GM03348 (cell line): ENCODE measurements at places on chromosomes 2 and 18.

- DNase-seq, result peak; percentile 52
Measured at GRCh38 chr2:20634507-20635112, 16.3 kb downstream of the HS1BP3 start.

DNA sequence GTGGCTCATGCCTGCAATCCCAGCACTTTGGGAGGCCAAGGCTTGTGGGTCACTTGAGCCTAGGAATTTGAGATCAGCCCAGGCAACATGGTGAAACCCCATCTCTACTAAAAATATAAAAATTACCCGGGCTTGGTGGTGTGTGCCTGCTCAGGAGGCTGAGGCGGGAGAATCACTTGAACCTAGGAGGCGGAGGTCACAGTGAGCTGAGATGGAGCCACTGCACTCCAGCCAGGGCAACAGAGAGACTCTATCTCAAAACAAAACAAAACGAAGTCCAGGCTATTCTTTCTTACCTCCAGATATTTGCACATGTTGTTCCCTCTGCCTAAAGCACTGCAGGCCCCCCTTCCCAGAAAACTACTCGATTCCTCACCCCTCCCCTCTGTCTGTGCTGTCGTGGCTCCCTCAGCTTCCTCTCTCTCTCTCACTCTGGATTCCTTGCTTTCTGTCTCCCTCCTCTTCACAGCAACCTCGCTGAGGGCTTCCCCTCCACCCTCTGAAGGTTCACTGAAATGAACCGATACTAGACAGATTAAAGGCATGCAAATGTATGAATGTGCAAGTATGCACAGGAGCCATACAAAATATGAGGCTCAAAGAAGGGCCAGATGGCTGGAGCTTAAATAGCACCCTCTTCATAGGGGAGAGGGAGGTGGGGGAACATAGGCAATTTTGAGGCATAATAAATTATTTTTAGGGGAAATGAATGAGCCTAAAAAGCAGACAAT is 18.5 kb downstream of the TMEM177 start:
- DNase-seq, result no peak

- no peak for DNase-seq
Measured at GRCh38 chr2:16279641-16280040, 339.3 kb downstream of the MYCN start.

DNA sequence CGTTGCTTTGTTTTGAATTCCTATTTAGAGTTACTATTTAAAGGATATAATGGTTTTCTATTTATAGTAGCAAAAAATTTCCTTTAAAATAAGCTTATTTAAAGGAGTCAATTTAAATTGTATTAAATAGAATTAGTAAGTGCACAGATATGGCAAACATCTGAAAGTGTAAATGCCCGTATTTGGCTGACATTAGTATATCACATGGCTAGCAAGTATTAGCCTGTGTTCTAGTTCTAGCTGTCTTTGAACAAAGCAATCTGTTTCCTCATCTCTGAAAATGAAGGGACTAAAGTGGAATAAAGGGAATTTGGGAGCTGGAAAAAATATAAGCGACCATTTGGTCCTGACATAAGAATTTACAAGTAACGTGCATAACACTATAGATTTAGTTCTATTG is 32.2 kb downstream of the PELI1 start:
- DNase-seq, result no peak

- DNase-seq, result peak; percentile 20
Measured at GRCh38 chr2:138244501-138244925, 257.1 kb upstream of the SPOPL start.

DNA sequence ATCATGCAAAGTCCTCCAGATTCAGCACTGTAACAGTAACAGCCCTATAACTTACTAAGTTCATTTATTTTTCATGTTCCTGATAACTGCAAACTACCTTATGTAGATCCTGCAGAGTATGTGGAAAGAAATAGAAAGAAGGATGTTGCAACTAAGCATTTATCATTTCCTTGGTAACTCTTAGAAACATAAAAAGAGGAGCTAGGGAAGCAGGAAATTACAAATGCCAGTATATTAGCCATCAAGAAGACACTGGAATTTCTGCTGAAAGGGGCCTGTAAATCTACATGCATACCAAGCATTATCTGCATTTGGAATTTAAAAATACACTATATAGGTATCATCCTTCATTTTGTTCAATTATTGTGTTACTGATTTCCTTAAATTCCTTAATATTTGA is 66.8 kb downstream of the PDE11A start:
- DNase-seq, result peak; percentile 38

GRCh38 chr2:1910592-1911246 is 166.4 kb upstream of the PXDN start:
- no peak for DNase-seq

GRCh38 chr18:24795129-24795528 is 334.7 kb downstream of the HRH4 start:
- no peak for DNase-seq

GRCh38 chr2:45259138-45259537 is 249.9 kb upstream of the SIX2 start:
- no peak for DNase-seq

DNA sequence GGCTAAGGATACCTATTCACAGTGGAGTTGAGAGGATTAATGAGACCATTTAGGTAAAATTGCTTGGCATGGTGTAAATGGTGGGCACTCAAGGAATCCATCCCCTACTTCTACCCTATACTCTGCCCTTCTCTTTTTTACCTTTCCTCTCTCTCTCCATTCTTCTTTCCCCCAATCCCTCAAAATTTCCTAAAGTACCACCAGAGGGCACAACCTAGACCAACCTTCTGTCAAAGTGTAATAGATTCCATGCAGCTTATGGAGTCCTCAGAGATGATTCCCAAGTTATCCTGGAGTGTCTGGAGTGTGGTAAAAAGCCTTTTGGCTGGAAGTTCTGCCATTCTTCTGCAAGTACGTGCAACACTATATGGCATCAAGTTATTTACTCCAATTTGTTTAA is 33.0 kb upstream of the CCDC195 start:
- no peak for DNase-seq

GRCh38 chr2:241659150-241659739 is 21.8 kb downstream of the ATG4B start:
- peak; percentile 82 for DNase-seq

DNA sequence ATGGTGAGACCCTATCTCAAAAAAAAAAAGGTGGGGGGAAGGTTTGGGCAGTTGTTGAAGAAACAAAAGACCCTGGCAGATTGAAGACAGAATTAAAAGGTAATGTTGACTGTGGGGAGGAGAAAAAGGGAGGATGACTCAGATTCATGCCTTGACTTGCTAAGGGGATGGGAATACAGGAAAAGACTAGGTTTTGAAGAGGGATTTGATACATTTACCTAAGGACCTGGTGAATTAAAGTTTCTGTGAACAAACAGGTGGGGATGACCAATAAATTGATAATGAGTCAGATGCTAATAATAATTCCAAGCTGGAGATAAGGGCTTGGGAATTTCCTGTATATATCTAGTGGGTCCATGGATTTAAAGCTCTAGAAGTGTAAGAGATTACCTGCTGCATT is 27.6 kb downstream of the TTR start:
- no peak for DNase-seq

- DNase-seq, result no peak
Measured at GRCh38 chr2:173258701-173259100, 96.0 kb upstream of the CDCA7 start.

DNA sequence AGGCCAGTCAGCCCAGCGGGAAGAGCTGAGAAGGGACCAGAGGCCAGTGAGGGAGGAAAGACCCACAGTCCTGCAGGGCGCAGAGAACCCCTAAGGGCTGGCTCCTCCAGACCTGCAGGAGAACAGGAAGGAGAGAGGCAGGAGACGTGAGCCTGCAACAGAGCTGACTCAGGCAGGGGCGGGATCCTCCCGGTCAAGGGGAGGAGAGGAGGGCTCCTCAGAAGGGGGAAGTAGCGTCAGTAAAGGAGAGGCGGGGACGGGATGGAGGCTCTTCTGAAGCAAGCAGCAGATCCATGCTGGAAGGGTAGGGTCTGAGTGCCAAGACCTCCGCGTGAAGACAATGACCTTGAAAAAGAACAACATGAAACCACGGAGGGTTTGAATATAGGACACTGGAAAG is 50.8 kb downstream of the TRABD2A start:
- DNase-seq, result no peak

GRCh38 chr2:216130346-216130971 is 21.3 kb downstream of the XRCC5 start:
- DNase-seq, result no peak

GRCh38 chr2:151931030-151931611 is 102.9 kb upstream of the ARL5A start:
- no peak for DNase-seq

DNA sequence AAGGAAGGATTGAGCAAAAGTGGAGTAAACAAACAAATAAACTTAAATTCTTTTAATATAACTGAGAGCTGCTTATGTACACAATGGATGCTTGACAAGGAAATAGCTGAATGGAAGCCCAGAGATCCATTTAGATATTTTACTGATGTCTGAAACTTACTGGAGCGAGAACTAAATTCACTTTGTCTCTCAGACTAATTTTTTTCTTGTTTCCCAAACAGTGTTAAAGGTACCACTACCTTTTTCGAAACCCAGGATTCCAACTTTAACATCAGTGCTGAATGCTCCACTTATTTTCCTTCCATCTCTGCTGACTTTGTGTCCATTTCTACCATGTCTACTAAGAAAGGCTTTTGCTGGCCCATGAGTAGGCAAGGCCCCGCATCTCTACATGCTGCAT is 4.0 kb downstream of the EFEMP1 start:
- DNase-seq, result no peak

- no peak for DNase-seq
Measured at GRCh38 chr2:118830881-118831280, 16.6 kb downstream of the EN1 start.

- peak; percentile 53 for DNase-seq
Measured at GRCh38 chr2:11203480-11203879, 48.2 kb downstream of the SLC66A3 start.

GRCh38 chr2:40658941-40659340 is 207.1 kb upstream of the SLC8A1 start:
- peak; percentile 50 for DNase-seq

DNA sequence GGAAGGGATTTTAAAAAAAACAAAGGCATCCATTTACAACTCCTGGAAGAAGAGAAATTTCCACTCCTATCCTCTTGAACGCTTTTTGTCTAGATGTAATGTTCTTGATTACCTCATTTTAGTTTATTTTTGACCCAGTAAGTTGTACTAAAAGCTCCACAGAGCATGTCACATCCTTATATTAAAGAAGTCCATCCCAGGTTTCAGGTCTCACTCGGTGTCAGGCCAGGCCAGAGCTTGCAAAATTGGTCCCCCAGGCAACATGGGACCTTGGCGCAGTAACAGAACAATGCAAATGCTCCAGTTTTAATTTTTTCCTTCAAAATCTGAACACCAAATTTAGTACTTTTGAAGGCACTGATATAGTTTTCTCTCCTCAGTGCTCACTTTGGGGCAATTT is 218.4 kb upstream of the REV1 start:
- no peak for DNase-seq

- no peak for DNase-seq
Measured at GRCh38 chr2:158131483-158131912, 29.8 kb downstream of the UPP2 start.

DNA sequence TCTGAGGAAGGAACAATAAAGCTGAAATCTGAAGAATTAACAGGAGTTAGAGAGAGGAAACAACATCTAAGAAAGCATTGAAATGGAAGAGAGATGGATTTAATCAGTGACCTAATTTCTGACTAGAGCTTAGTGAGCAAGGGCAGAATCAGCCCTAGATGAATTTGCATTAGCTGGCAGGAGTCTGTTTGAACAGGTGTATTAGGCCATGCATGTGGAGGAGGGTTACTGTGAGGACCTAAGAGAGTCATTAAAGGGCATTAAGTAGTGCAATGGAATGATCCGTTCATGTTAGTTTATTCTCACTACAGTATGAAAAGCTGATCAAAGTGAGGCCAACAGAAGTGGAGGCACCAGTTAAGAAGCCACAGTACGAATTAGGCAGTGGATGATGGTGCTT is 285.3 kb downstream of the GRB14 start:
- no peak for DNase-seq

DNA sequence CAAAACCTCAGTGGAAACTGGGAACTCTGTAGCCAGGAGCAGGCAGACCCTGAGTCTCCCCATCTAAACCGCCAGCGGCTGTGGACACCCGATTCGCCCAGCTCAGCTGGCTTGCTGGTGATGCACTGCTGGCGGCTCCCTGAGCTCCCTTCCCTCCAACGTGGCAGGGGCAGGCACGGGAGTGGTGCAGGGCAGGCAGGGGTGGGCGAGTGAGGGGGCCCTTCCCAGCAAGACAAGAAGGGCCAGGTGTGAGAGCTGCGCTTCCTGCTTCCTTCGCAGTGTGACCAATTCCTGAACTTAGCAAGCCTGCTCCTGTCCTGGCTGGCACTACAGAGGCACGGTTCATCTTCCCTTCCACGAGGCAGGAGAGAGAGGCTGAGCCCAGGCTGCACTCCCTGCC is 12.3 kb upstream of the SEMA4C start:
- DNase-seq, result no peak

- no peak for DNase-seq
Measured at GRCh38 chr2:142286618-142287017, 155.8 kb upstream of the LRP1B start.

- DNase-seq, result no peak
Measured at GRCh38 chr2:12236136-12236844, 480.4 kb upstream of the TRIB2 start.

- no peak for DNase-seq
Measured at GRCh38 chr2:148067801-148068200, 46.9 kb downstream of the MBD5 start.

- no peak for DNase-seq
Measured at GRCh38 chr2:240365971-240366471, 69.4 kb upstream of the GPC1 start.

GRCh38 chr18:65527879-65528633 is 222.8 kb upstream of the CDH7 start:
- DNase-seq, result no peak

DNA sequence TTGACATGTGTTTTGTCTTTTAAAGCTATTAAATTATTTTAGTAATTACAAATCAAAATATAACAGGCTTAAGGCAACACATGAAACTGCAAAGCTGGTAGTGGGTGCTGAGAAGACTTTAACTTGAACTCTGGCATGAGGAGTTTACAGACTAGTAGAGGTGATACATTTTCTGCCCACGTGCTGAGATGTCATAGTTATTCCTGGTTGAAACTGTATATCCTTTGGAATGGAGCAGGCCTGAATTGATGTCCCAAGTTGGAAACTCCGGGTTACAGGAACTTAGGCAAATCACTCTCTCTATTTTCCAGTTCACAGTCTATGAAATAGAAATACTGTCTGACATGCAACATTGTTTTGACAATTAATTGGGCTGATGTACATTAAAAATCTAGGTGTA is 177.1 kb upstream of the NOL4 start:
- DNase-seq, result no peak
